ENCODE measurements at places on chromosomes 6 and 20.

DNA sequence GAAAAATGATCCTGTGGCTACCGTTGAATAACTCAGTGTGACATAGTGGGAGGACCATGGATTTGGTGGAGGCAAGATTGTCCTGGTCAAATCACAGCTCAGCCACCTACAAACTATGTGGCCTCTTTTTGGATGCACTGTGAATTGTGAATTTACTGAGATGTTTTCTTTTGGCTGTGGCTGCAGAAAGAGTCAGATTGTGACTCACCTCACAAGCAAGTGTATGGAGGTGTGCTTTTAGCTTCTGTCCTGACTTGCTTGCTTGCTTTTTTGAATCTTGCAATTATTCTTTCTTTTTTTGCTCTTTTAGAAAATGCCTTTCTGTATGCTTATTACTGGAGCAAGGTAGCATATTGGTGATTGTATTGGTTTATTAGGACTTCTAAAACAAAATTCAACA lies 122.9 kb upstream of the FOXO3 start:
- DNase-seq: no peak

DNA sequence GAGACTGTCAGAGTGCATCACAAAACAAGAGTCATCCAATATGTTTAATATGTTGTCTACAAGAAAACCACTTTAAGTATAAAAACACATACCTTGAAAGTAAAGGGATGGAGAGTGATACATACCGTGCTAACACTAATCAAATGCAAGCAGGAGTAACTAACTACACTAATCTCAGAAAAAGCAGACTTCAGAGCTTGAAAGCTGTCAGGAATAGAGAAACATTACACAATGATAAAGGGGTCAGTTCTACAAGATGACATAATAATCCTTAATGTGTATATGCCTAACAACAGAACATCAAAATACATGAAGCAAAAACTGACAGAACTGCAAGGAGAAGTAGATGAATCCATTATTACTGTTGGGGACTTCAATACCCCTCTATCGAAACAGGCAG lies 59.7 kb upstream of the SMIM29 start:
- DNase-seq: no peak

- DNase-seq: no peak
These were observed 25.3 kb downstream of the MYT1 start for GRCh38 chr20:64189530-64189966.

GRCh38 chr6:97473979-97474378 lies 191.0 kb upstream of the MMS22L start:
- no peak for DNase-seq

DNA sequence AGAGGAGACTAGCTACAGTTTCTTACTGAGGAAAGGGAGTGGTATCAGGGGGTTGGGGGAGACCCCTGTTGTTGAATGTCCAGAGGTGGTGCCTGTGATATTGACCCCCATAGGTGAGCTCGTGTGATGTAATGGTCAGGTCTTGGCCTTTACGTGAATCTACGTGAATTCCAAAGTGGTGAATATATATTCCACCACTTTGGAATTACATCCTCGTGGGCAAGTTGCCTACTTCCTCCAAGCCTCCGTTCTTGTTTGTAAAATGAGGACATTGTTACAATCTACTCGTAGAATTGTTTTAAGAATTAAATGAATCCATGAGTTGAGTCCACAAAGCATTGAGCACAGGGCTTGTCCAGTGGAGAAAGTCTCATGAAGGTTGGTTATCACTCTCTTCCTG lies 47.3 kb downstream of the TSHZ2 start:
- no peak for DNase-seq

- peak; percentile 88 for DNase-seq
These were observed 9.7 kb downstream of the TRIM31 start for GRCh38 chr6:30102970-30103871.

DNA sequence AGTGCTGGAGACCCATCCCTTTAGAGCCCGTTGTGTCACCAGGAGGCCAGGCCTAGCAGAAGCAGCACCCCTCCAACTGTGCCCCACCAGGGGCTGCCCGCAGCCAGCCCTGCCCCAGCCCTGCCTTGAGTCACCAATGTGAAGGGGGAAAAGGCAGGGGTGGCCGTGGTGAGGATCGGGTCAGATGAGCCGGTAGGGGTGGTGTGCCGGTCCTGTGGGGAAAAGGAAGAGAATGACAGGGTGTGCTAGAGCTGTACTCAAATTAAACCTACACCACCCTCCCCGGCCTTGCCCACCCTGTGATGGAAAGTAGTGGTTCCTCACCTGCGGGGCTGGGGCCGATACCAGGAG lies 3.1 kb downstream of the SAPCD1 start:
- DNase-seq: no peak

DNA sequence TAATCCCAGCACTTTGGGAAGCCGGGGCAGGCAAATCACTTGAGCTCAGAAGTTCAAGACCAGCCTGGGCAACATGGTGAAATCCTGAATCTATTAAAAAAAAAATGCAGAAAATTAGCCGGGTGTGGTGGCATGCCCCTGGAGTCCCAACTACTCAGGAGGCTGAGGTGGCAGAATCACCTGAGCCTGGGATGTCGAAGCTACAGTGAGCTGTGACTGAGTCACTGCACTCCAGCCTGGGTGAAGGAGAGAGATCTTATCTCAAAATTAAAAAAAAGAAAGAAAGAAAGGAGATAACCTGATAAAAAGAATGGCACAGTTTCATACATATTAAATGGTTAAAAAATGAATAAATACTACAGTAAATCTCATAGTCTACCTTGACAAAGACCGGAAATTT lies 123.6 kb upstream of the TNFAIP3 start:
- peak; percentile 17 for DNase-seq

DNA sequence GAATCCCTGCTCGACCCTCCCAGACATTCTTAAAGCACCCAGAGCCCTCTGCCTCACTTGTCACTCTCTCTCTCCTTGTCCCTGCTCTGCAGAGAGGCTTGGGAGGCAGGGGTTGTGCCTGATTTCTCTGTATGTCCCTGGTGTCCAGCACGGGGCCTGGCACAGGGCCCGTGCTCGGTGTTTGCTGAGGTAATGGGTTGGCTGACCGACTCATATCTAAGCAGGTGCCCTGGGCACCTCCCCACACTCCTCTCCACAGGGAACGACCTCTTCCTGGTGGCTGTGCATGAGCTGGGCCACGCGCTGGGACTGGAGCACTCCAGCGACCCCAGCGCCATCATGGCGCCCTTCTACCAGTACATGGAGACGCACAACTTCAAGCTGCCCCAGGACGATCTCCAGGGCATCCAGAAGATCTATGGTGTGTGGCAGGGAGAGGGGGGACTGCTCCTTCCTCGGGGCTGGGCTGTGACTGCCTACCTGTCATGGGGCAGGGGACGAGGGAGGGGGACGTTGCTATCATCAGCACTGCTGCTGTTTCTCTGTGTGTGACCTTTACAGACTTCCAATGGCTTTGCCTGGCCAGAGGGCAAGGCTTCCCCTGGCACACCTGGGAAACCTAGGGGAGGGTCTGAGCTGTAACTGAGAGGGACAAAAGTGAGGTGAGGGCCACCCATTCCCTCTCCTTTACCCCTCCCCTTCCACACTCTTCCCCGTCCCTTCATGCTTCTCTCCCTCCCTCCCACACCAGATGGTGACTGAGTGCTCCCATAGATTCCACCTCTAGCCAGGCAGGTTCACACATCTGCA lies 14.2 kb downstream of the MMP24OS start:
- no peak for DNase-seq

DNA sequence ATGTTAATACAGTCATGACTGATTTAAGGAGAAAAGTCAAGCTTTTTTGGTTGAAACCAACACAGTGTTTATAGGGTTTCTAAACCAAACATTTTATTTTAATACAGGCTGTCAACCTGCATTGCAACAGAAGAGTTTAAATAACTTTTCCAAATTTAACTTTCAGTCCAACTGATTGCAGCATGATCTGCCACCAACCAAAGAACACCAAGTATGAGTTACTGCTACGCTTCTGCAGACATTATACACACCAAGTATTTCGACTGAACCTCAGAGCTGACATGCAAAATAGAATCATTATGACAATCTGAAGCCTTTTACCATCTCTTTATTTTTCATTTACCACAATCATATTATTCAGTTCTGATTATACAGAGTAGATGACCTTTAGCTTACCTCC lies 151.2 kb upstream of the DST start:
- no peak for DNase-seq

DNA sequence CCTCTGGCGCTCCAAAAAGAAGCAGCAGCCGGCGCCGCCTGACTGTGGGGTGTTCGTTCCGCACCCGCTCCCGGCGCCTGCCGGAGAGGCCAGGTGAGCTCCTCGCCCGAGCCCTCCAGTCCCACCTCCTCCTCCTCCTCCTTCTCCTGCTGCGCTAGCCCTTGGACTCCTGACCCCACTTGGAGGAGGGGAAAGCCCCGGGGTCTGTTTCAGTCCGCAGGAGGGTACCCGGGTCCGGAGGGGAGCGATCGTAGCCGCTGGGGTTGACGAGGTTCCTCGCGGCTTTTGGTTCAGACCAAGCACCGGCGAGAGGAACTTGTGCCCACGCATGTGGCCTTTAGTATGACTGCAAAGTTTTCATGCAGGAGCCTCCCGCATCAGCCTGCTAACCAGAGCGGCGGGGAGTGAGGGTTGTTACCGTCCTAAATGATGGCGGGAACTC lies 493 bp downstream of the CRYBG1 start:
- DNase-seq: peak; percentile 56

- no peak for DNase-seq
These were observed 244.8 kb upstream of the TENT5A start for GRCh38 chr6:81997090-81997926.

GRCh38 chr20:63098195-63098810 lies 91.5 kb upstream of the BHLHE23 start:
- no peak for DNase-seq

DNA sequence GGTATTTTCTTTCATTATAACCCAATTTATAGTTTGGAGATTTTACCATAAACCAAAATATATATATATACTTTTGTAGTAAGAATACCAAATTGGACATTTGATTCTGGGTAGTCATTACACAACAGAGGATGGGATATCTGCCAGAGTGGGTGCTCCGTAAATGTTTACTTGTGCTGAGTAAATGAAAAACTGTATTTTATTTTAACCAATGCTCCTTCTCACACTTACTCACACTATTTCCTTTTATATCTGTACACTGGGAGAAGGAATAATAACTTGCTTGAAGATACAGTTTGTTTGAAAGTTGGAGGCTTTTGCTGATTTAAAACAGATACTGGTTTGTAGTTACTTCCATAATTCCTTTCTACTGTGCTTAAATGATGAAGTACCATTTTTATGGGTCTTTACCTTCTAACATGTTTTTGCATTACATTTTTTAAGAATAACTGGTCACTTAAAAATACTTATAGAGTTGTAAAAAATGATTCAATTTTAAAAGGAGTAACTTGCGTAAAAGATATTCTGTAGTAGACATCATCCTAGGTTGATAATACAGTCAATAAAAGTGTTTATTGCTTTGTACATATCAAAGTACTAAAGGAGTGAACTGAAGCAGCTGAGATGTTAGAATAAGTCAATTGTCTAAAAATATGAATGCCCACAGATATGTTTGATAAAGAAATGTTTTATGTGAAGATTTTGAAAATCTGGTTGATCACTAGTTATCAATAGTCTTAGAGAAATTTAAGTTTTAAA lies 411.7 kb downstream of the UTRN start:
- no peak for DNase-seq

DNA sequence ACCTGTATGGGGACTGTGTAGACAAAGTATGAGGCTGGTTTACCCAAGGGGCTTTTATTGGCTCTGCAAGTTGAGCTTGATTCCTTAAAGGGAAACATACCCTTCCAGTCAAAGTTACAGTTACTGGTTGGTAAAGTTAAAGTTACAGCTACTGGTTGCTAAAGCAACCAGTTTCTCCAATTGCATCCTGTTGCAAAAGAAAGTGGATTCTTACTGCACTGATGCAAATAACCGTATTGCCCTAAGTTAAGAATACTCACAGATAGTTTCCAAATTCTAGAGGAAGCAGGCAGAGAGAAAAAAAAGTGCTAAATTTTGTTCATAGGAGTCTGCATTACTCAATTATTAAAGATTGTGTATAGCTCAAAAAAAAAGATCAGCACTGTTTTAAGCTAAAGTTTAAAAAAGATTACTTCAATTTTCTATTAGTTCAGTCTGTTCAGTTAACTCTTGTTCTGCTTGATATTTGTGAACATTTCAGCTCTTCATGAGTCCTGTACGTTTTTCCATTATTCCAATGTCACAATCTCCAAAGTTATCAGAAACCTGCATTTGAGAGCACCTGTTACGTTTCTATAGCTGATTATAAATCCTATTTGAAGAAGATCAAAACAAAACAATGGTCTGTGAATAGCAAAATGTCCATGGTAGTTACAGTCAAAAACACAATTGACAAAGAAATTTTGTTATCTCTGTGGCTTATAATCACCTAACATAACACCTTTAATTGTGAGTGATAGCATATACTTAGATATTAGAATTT lies 8.6 kb upstream of the IL22RA2 start:
- no peak for DNase-seq

- no peak for DNase-seq
These were observed 24.5 kb upstream of the SMIM29 start for GRCh38 chr6:34273242-34273805.

GRCh38 chr6:43807228-43808061 lies 37.4 kb downstream of the VEGFA start:
- DNase-seq: no peak

DNA sequence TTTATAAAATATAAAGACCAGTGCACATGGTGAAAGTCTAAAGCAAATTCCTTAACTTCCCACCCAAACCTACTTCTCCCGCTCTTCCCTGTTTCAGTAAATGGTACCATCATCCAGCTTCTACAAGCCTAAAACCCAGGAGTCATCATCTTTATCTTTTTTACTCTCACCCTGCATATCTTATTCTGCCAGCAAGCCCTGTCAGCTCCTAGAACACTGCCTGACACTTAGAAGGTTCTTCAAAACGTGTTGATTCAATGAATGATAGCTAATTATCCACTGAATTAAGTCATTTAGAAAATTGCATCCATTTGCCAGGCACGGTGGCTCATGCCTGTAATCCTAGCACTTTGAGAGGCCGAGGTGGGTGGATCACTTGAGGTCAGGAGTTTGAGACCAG lies 185.7 kb downstream of the TFAP2B start:
- DNase-seq: no peak

DNA sequence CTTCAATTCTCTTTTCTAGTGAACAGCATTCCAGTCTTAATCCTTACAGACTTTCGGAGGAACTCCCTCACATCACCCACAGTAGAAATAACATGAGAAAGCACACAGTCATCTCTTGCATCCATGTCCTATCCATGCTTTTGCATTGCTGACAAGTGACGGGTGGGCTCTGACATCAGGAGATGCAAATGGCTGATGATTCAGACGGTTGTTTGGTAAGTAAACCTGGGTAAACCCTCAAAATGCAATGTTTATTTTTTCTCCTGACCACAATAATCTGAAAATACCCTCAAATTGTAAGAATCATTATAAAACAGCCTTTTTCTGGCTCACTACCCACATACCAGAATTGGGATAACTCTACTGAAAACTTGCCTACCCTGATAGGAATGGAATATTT lies 792.0 kb downstream of the MAFB start:
- DNase-seq: no peak

GRCh38 chr6:1287103-1287591 lies 24.8 kb upstream of the FOXQ1 start:
- no peak for DNase-seq

Data from activated CD4-positive, alpha-beta T cell treated with anti-CD3 and anti-CD28 coated beads for 48 hours (primary cell).